ENCODE measurements at places on chromosomes 4 and X.

- no peak for DNase-seq
Measured at GRCh38 chrX:7714351-7714750, 128.6 kb upstream of the VCX start.

DNA sequence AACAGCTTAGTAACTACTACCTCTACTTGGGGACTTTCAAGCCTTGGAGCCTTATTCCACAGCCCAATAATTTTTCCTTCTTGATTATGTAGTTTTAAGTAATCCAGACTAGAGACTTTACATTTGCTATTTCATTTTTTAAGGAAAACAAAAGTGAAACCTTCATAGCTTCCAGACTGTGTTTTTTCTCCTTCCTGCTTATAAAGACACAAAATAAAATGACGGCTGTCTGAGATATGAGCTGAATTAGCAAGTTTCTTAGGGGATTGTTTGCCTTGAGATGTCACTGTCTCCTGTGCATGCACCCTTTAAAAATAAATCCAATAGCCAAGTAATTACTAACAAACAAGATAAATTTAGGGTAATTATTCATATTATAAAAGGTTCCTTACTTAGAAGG lies 78.8 kb upstream of the PACRGL start:
- no peak for DNase-seq

- DNase-seq: peak; percentile 85
Measured at GRCh38 chrX:65723706-65724105, 56.3 kb downstream of the MSN start.

- no peak for DNase-seq
Measured at GRCh38 chr4:139316733-139317132, 14.5 kb upstream of the NDUFC1 start.

- no peak for DNase-seq
Measured at GRCh38 chrX:107834275-107835201, 8.9 kb downstream of the MID2 start.

DNA sequence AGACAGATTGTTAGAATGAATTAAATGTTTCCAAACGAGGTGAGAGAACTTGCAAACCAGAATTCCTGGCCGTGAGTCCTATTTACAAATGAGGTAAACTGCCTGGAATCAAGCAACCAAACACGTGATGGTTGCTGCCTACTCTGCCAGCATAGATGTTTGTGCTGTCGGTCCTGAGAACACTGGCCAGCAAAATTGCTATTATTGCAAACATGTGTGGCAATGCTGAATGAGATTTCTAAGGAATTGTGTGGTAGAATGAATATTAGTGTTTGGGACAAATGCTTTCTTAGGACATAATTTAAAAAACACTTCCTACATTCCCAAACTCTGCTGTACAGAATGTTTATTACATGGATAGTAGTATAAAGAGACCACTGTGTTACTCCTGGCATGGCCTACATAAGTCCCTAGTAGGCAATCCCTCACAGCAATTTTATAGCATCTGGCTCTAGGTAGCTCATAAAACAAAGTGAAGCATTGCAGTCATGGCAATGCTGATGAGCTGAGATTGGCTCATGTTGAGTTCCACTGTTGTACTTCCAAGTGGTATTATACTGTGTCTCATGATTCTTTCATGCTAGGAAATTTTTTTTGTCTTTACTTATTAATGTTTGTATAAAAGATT lies 605.2 kb upstream of the EPHA5 start:
- no peak for DNase-seq

DNA sequence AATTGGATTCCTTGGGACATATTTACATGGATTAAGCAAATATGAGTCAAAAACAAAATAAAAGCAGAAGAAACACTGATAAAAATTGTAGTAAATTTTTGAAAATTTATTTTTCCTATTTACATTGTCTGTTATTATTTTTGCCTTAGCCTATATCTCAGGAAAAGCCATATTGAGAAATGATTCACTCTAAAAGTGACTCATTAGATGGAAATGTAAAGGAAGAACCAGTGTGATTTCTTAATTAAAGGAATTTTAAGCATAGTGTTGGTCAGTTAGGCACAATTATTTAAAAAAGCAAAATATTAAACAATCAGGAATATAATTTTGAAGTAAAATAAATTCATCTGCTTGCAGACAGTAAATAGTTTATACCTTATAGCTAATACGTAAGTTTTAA lies 167.4 kb upstream of the NAP1L5 start:
- DNase-seq: no peak

GRCh38 chr4:55218041-55218440 lies 92.6 kb upstream of the KDR start:
- no peak for DNase-seq

DNA sequence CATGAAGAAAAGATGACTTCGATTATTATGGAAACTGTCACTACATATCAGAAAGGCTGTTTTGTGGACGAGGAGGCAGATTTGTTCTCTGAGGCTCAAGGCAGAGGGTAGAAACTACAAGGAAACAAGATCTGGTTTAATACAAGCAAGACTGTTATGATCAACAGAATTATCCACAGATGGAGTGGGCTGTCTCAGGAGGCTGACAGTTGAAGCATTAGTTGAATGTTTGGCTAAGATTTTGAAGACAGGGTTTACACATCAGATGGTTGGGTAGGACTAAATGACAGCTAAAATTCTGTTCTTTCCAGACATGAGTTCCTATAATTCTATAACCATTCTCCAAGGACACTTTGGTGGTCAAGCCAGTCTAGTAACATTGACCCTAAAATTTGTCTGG lies 49.8 kb downstream of the LDOC1 start:
- DNase-seq: no peak

DNA sequence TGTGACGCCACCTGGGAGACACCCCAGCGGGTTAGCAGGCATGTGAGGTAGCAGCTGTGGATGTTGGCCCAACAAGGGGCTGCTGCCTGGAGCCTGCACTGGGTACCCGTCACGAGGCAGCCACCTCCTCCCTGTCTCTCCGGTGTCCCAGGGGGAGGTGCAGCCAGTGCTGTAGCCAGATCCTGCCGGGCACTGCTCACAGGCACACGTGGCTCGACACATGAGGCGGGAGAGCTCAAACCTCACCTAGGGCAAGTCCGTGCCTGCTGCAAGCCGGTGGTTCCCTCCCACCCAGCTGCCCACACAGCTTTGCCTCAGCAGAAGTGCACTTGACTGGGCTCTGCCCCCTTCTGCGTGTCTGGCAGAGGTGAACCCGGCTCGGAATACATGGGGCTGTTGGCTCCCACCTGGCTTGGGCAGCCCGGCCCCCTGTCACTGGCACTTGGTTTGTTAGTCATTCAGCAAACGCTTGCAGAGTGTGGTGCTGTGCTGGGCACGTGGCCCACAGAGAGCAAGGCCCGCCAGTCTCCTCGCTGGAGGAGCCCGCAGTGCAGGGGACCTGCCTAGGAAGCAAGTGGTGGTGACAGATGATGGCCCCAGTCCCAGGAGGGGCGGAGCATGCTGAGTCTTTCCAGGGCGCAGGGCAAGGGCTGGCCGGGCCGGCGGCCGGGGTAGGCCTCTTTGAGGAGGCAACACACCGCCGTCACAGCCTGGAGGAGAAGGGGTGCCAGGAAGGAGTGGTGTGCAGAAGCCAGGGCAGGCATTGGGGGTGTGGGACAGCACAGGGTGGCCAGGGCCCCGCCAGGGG lies 10.1 kb upstream of the SH3TC1 start:
- no peak for DNase-seq

DNA sequence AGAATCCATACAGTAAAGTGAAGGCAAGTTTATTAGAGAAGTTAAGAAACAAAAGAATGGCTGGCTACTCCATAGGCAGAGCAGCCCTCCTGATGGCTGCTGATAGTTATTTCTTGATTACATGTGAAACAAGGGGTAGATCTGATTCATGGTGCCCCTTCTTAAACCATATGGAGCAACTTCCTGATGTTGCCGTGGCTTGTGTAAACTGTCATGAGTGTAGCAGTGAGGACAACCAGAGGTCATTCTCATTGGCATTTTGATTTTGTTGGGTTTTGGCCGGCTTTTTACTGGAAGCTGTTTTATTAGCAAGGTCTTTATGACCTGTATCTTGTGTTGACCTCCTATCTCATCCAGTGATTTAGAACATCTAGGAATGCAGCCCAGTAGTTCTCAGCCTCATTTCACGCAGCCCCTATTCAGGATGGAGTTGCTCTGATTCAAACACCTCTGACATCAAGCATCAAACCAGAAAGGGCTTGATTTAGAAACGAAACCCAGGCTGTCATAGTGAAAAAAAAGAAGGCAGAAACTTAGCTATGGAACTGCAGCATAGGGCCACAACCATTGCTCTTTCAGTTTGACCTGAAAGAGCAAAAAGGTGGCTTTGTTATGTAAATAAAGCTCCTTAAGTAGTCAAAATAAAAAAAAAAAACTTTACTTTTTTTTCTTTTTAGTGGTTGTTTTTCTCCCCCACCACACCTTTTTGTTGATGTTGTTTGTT lies 37.8 kb downstream of the SPCS3 start:
- no peak for DNase-seq

- DNase-seq: peak; percentile 4
Measured at GRCh38 chr4:23114538-23114937, 421.8 kb downstream of the GBA3 start.

GRCh38 chr4:76544725-76545124 lies 109.7 kb downstream of the SHROOM3 start:
- no peak for DNase-seq

Data from activated CD4-positive, alpha-beta T cell treated with anti-CD3 and anti-CD28 coated beads, Interleukin-2, Interleukin-4, amounts not matched to agents 100 ng/mL and 50 ng/mL, durations not matched to agents 16 hours and 8 hours (primary cell).